HFF-Myc (cell line): ENCODE measurements at places on chromosomes 12 and 14.

GRCh38 chr12:111434680-111435338 is 29.1 kb downstream of the SH2B3 start:
- no peak for DNase-seq

GRCh38 chr12:109461846-109462756 is 15.0 kb downstream of the KCTD10 start:
- peak; percentile 95 for DNase-seq

- no peak for DNase-seq
Observed at GRCh38 chr12:95214466-95214865, 2.8 kb downstream of the FGD6 start.

DNA sequence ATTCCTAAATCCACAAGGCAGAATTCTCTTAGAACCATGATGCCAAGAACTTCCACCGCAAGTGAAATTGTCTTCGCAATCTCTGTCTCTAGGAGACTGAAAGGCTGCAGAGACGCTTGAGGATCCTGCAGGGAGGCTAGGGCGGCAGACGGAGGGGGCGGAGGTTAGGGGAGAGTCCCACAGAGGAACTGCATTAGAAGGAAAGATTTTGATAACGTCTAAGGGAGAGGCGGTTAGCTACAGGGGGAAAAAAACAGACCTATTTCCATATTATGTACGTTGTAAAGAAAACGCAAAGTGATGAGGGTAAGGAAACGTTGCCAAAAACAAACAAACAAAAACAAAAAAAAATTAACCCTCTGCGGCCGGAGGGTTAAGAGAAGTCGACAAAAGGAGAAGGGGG is 595 bp downstream of the KLHL28 start:
- no peak for DNase-seq

- no peak for DNase-seq
Observed at GRCh38 chr12:49880756-49881414, 22.8 kb downstream of the FAIM2 start.

DNA sequence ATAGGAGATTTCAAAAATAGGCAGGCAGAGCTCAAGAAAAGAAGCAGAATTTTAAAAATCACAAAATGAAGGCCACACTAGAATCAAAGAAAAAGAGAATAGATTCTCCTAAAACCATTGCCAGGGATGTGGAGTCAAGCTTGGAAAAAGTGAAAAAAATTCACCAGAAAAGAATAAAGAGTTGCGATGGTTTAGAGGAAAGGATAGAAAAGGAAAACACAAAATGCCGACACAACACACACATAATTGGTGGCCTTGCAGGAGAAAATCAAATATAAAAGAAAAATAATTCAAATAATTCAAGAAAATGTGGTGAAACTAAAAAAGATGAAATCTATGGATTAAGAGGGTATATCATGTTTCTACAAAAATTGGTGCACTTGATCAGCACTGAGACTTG is 181.6 kb upstream of the C14orf180 start:
- no peak for DNase-seq

GRCh38 chr12:109988274-109988673 is 7.9 kb downstream of the GIT2 start:
- no peak for DNase-seq

- DNase-seq, result no peak
Observed at GRCh38 chr14:87638196-87638595, 354.8 kb downstream of the GALC start.

GRCh38 chr12:78418919-78419318 is 445.7 kb upstream of the SYT1 start:
- no peak for DNase-seq

DNA sequence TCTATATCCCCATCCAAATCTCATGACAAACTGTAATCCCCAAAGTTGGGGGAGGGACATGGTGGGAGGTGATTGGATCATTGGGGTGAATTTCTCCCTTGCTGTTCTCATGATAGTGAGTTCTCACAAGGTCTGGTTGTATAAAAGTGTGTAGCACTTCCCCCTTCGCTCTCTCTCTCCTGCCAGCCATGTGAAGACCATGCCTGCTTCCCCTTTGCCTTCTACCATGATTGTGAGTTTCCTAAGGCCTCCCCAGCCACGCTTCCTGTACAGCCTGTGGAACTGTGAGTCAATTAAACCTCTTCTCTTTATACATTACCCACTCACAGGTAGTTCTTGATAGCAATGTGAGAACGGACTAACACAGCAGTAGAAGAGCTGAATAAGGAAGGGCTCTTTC is 62.6 kb upstream of the VASH1 start:
- DNase-seq, result no peak

GRCh38 chr14:105292826-105293711 is 7.7 kb downstream of the BRF1 start:
- DNase-seq, result no peak

DNA sequence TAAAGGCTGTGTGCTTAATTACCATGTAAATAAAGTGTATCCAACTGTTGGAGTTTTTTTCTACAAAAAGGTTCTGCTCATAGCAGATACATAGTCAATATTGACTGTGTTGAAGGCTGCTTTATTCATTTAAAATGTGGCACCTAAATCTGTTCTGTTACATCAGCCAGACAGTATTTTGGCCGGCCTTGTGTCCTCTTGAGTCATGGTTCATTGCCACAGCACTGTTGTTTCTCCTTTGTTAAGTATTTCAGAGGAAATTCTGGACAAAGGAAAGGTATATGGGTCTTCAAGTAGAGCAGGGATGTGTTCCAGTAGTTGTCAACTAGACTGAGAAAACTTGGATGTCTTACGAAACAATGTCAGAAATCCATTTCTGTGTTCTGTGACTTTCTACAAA is 95.5 kb downstream of the SLC38A6 start:
- no peak for DNase-seq

- DNase-seq, result no peak
Observed at GRCh38 chr14:102754370-102755262, 22.6 kb upstream of the TRAF3 start.

- DNase-seq, result no peak
Observed at GRCh38 chr12:46073321-46073720, 82.9 kb upstream of the SCAF11 start.

DNA sequence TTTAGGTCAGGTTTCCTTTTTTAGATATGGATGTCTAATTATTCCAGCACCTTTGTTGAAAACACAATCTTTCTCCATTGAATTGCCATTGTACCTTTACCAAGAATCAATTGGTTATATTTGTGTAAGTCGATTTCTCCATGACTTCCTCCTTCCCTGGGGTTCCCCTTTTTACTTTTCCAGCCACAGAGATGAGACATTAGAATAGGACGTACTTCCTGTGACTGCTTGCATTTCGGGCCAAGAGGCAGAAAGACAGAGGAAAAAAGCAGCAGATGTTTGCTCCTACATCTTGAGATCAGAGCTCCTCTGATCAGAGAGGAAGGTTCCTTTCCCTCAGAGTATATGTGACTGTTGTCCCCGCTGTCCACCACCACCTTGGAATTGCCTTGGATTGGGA is 453.7 kb upstream of the RGS6 start:
- no peak for DNase-seq

- no peak for DNase-seq
Observed at GRCh38 chr12:130137040-130138018, 24.9 kb upstream of the FZD10 start.

GRCh38 chr14:29953501-29953900 is 25.9 kb upstream of the PRKD1 start:
- DNase-seq, result no peak

DNA sequence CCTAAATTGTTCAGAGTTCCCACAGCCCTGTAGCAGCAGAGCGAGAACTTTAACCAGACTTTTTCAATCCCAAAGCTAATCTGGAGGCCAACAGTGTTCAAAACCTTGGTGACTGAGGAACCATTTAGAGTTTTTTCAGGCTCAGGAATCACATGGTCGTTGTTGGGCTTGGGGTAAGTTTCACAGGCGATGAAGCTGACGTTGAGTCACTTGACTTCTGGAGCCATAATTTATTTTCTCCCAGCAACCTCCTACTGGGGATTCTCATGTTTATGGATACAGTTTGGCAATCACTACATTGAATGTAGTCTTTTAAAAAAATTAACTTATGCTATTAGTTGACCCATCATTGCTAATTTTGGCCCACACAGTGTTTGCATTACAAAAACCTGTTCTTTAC is 34.5 kb downstream of the SSPN start:
- no peak for DNase-seq
